ENCODE measurements at places on chromosomes 1 and 21.

GRCh38 chr1:196607981-196608380, 259 bp downstream of the KCNT2 start:
- DNase-seq: no peak

- no peak for DNase-seq
Observed at GRCh38 chr1:224377676-224378006, 21.0 kb downstream of the CNIH4 start.

GRCh38 chr1:59917026-59917784, 9.4 kb downstream of the CYP2J2 start:
- no peak for DNase-seq

DNA sequence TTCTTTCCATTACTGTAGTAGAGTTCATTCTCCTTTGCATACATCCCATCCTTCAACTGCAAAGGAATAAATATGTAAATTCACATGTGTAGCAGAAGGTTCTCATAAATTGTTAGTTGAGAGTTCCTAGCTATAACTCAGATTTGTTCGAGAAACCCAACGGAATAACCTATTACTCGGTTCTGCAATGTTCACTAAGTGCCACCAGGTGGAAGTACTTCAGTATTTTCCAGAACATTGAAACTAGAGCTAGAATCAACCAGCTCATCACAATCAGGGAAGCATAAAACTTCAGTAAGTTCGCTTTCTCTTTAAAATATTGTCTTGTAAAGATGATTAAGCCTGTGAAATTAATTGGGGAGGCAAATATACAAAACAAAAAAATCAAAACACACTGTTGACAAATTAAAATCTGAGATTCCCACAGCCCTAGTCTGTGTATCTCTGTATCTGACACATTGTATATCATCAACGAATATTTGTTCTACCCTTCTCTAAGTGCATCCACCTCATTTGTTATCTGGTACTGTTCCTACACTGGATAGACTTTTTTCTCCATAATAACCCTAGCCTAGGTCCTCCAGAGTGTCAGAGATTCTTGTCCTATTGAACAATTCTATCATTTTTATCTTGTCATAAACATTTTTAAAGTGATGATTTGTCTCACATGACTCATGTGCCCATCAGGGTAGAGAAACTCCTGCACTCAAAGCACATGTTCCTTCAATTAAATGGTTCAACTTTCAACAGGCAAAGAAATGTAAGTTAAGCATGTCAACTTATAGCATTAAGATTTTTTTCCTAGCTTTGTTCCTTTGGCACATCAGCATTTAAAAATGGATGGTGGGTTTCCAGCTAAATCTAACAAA, 31.9 kb downstream of the MROH9 start:
- DNase-seq: no peak

- DNase-seq: no peak
Observed at GRCh38 chr1:231581859-231582258, 44.7 kb upstream of the DISC1 start.

- no peak for DNase-seq
Observed at GRCh38 chr1:187871177-187871845, 1042.6 kb downstream of the PLA2G4A start.

DNA sequence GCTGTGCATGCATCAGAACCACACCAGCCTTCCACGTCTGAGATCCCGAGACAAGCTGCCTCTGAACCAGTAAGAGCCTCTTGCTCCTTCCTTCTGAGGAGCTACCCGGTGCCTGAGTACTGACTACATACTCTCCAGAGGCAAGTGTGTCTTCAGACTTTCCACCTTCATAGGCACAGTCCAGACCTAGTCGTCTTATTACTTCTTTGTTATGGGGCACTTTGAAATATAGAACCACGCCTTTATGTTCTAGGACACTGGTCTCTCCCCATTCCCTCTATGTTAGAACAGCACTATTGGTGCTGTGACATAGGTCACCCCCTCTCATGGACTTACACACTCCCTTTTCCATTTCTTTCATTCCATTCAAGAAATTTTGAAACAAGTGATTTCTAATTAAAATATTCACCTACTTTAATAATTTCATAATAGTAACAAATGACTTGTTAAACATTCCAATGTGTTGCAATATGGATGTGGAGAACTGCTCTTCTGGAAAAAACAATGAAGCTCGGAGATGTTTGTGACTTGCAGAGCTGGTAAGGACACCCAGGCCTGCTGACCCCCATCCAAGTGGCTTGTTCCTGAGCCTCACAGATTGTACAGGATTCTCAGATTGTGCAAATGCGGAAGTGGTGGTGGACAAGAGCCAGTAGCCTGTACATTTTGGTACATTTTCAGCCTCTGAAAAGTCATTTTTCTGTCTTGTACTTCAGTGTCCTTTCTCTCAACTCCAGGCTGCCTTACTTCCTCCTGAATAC, 76.1 kb upstream of the SIPA1L2 start:
- no peak for DNase-seq

- DNase-seq: no peak
Observed at GRCh38 chr21:46393451-46393940, 65.2 kb upstream of the DIP2A start.

DNA sequence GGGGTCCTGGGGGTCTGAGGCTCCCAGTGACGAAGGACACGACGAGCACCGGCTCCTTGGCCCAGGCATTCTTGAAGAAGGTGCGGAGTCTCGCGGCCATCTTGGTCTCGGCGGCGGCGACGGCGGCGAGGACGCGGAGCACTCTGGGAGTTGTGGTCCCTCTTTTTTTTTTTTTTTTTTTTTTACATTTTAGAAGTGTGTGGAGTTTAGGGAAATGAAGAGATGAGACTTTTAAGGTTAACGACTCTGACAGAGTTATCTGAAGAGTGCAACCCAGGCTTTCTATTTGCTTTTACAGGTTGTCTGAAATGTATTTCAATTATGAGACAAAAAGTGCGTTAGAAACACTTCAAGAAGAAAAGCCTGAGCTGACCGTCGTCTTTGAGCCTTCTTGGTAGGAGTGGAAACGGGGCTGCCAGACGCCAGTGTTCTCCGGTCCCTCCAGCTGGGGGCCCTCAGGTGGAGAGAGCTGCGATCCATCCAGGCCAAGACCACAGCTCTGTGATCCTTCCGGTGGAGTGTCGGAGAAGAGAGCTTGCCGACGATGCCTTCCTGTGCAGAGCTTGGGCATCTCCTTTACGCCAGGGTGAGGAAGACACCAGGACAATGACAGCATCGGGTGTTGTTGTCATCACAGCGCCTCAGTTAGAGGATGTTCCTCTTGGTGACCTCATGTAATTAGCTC, 9.7 kb downstream of the OR2B11 start:
- no peak for DNase-seq

DNA sequence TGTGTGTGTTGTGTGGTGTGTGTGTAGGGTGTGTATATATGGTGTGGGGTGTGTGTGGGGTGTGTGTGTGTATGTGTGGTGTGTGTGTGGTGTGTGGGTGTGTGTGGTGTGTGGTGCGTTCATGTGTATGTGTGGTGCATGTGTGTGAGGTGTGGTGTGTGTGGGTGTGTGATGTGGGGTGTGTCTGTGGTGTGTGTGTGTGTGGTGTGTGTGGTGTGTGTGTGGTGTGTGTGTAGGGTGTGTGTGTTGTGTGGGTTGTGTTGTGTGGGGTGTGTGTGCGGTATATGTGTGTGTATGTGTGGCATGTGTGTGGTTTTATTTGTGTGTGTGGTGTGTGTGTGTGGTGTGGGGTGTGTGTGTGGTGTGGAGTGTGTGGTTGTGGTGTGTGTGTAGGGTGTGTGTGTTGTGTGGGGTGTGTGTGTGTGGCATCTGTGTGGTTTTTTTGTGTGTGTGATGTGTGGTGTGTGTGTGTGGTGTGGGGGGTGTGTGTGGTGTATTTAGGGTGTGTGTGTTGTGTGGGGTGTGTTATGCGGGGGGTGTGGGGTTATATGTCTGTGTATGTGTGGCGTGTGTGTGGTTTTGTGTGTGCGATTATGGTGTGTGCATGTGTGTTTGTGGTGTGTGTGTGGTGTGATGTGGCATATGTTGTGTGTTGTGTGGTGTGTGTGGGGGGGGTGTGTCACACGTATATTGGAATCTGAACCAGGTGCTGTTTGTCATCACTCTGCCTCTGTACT, 17.1 kb upstream of the ZBTB21 start:
- no peak for DNase-seq

DNA sequence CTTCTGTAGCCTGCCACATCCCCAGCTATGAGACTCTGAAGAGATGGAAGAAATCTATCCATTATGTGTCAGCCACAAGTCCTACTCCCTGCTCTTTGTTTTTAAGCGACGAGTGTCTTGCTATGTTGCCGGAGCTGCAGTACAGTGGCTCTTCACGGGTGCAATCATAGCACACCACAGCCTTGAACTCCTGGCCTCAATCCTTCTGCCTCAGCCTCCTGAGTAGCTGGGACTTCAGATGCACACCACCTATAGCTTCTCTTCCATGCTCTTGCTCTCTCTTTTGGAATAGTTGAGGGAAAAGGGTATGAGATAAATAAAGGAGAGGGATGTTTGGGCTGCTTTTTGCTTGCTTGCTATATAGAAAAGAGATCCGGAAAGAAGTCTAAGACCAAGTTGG, 1.6 kb downstream of the TUFT1 start:
- DNase-seq: no peak

DNA sequence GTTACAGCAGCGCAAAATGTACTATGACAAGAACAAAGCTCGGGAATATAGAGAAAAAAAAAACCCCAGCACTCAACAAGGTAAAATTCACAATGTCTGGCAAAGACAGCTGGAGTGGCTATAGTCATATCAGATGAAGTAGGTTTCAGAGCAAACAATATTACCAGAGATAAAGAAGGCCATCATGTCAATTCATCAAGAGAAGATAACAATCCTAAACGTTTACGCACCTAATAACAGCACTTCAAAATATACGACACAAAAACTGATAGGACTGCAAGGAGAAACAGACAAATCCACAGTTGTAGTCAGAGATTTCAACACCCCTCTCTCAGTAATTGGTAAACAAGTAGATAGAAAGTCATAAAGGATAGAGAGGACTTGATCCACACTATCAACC, 455.2 kb downstream of the PTPRU start:
- DNase-seq: no peak

DNA sequence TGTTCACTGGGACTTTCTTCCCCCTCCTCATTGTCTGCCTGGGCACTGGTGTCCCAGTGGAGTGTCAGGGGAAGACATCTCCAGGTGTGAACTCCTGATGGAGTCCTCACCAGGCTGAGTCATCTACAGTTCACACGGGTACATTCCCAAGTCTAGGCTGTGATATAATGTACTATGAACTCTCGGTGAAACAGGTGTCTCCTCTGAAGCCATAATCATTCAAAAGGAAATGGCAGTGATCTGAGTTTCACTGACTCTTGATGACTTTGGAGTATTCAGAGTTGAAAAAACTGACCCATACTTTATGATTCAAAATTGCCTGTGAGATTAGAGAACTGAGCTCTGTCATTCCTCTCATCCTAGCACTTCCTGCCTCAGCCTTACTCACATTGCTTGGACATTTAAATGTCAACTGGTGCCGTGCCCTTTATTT, 9.1 kb downstream of the LAMC2 start:
- no peak for DNase-seq

GRCh38 chr1:100145116-100145515, 12.2 kb downstream of the TRMT13 start:
- no peak for DNase-seq

- no peak for DNase-seq
Observed at GRCh38 chr1:27536767-27537166, 46.8 kb upstream of the WASF2 start.

DNA sequence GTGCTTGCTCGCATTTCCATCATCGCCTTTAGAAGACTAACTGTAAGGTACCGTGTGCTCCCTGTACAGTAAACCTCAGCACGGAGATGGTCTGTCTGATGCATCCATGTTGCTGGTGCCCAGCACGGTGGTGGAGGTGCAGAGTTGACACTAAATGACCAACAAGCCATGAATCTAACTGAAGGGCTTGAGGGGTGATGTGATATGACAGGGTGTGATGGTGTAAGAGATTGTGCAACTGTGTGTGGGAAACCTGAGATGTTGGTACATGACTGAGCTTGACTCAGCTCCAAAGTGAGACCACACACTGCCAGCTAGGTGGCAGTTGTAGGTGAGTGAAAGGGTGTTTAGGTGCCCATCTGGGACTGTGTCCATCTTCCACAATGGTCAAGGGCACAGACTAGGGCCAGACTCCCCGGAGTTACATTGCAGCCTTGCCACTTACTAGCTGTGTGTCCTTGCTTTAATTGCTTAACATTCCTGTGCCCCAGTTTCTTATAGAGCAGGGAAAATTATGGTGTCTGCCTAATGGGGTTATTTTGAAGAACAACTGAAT, 21.4 kb downstream of the SLC2A1 start:
- DNase-seq: no peak

DNA sequence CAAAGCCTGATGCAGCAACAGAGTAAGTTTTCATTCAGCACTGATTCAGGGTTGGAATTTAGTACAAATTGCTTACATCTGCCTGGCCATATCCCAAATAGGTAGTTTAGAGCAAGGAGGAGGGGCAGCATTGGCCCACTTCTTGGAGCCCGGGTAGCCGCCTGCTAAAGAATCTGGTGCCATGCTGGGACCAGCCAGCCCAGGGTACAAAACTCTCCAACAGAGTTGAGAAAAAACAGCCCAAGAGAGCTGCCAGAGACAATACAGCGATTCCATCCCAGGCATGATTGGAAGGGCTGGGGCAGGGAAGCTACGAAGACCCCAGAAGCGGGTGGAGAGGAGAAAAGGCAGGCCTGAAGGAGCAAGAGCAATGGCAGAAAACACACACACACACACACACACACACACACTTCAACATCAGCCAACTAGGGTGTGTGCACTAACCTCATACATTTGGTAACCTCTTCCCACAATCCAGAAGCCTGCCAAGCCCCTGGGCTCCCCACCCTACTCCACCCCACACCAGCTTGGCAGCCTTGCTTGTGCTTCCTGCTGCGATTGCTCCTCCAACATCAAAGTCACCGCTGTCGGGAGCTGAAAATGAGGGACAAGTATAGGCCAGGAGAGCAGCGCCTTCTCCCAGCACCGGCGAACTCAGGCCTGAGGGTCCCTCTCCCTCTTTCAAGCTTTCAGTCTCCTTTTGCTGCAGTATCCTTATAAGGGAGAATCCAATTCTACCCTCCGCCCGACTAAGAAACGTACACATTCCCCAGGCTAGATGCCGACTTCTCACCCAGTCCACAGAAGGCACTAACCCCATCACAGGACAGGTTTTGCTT, 1.2 kb downstream of the PIK3C2B start:
- no peak for DNase-seq

DNA sequence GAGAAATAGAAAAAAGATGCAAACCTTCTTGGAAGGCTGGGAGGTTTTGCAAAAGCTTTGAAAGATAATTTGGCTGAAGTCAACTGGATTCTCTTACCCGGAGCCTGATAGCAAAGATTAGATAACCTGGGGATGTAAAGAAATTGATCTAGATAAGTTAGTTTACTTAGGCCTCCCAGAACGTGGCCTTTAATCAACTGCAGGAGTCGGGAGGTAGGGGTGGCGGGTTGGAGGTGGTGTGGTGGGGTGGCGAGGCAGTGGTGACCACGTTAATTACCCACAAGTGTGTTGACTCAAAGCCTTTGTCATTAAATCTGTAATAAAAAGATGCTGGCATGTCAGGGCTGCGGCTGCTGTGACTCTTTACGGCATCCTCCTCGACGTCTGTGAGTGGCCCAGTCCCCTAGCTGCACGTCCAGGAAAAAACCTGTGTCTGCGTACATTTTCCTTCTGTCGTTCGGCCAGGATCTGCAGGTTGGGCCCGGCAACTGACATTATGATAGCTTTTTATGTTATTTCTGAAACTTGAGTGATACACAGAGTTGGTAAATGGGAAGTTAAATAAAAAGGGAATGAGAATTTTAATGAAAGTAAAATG, 51.1 kb upstream of the B3GALT2 start:
- no peak for DNase-seq

- no peak for DNase-seq
Observed at GRCh38 chr1:167996266-167996665, 59.4 kb upstream of the MPC2 start.

Measured in stimulated activated CD8-positive, alpha-beta memory T cell treated with anti-CD3 and anti-CD28 coated beads, Interleukin-2, amount 100 ng/mL, for 1 hour (primary cell).